ENCODE measurements at places on chromosomes 13 and 19.
A peak's percentile ranks its signal among the peaks of the same experiment; 100 is the strongest.

DNA sequence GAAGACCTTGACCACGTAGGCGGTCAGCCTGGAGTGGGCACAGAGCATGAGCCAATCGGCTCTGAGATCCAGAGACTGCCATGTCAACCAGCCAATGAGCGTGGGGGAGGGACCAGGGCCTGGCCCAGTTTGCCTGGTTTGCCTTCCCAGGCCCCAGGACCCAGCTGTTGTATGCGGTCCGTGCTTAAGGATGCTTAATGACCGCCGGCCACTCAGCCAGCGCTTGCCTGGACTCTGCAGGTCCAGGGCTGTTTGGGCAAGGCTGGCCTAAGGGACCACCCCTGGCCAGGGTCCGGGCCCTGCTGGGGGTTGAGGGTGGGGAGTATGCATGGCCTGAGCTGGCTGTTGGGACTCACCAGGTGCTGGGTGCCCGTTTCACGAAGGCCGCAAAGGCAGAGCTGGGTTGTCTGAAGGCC is 23.1 kb upstream of the TNFSF14 start:
- DNase-seq, result no peak

- no peak for DNase-seq
These were observed 210.0 kb downstream of the IRS2 start for GRCh38 chr13:109576331-109576813.

DNA sequence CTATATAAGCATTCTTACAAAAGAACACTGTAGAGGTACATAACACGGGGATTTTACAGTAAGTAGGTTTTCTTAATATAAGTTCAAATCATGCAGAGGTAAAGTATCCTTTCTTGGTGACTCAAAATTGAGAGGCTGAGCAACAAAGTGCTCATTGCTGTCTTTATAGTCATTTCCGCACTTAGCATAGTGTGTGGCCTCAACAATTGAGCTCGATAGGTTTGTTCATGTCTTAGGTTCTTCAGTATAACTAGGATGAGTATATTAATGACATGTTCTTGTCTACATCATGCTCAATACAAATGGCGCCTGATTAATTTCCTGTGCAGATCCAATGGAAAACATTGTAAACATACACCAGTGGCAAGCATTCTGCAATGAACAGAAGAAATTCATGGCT is 1.4 kb downstream of the WDFY2 start:
- DNase-seq, result no peak

DNA sequence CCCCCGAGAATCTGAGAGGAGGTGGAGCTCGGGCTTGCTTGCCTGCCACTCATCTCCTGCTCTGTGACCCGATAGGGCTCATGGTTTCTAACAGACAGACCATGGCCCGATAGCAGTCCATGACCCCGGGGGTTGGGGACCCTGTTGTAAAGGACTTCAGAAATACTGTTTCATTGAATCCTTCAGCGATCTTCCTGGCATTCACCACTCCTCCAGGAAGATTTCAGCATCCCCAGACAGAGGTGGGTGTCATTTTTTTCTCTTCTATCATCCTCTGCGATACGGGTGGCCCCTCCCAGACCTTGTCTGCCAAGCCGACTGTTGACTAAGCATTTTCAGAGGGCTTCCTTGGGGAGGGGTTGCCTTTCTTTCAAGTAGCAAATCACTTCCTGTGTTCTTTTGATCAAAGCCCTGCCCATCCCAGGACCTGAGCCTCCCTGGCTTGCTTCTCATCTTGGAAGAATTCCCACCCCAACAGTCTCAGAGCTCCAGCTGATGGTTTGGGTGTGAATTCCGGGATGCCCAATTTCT is 1.7 kb downstream of the MYO1F start:
- DNase-seq, result no peak

GRCh38 chr19:51530616-51531015 is 854 bp downstream of the SIGLEC6 start:
- DNase-seq, result no peak

- no peak for DNase-seq
These were observed 1.1 kb downstream of the CYP2S1 start for GRCh38 chr19:41194157-41194552.

DNA sequence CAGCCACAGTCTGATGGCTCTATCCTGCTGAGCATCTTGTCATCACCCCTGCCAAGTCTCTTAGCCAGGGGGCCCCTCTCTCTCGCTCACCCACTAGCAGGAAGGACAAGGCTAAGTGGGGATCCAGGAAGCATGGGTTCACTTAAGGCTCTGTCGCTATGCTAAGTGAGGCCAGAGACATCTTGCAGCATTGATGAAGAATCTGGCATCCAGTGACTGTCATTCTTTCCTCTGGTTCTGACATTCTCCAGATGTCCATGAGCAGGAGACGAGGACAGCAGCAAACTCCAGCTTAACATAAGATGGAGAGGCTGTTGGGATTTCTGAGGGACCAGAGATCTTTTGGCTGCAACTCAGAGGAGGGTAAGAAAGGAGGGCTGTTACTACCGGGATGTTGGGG is 230.2 kb downstream of the TSHZ3 start:
- DNase-seq, result no peak

DNA sequence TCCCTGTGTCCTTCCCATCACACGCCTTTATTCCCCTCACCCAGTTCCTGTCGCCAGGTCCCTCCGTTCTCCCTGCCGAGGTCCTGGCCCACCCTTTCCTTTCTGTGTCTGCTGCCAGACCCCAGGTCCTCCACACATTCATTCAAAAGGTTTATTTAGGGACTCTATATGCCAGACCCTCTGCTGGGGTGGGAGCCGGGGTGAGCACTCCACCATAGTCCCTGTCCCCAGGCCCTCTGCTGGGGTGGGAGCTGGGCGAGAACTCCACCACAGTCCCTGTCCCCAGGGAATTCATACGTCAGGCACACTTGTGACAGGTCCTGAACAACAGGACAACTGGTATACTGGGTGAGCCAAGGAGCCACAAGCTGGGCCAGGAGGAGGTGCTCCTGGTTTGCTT is 34.4 kb upstream of the TUBGCP3 start:
- DNase-seq, result peak; percentile 55
